CD4-positive, alpha-beta T cell treated with Interleukin-10 for 1 hour (primary cell): ENCODE measurements at places on chromosomes 7 and 10.

GRCh38 chr7:150515248-150516147, 826 bp downstream of the GIMAP7 start:
- peak; percentile 62 for DNase-seq

DNA sequence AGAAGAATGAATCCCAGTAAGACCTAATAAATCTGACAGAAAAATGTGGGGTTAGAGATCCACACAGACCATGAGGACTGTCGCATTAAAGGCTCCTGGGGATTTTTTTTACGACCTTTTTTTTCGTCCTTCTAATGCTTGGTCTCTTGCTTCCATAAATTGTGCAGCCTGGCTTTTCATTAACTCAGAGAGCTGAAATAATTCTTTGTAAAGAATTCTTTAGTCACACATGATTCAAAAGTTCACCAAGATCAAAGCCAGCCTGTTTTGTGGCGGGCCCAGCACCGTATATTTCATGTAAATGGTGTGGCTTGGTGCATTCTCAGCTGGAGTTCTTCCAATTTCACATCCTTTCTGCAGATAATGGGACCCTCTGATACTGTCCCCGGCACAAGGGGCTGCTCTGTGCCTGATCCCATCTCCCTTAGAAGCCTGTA, 206.6 kb upstream of the BMPER start:
- DNase-seq: no peak

GRCh38 chr7:139845443-139845805, 16.4 kb downstream of the TBXAS1 start:
- DNase-seq: no peak

DNA sequence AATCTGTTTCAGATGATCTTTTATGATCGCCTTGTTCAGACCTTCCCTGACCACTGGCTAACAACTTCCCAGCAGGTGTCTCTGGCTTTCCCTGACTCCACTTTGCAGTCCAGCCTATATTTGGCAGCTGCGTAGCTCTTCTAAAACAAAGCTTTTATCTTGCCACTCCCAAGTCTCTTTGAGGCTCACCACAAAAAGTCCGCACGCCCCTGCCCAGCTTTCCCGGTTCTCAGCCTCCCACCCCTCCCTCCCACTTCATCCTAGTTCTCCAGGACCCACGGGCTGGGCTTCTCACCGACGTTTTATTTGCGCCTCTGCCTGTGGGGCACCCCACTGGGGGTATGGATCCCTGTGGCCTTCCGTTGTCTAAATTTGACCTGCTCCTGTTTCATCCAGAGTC, 58.9 kb upstream of the USP6NL start:
- DNase-seq: no peak

GRCh38 chr7:150986099-150986512, 4.7 kb upstream of the NOS3 start:
- DNase-seq: peak; percentile 66

DNA sequence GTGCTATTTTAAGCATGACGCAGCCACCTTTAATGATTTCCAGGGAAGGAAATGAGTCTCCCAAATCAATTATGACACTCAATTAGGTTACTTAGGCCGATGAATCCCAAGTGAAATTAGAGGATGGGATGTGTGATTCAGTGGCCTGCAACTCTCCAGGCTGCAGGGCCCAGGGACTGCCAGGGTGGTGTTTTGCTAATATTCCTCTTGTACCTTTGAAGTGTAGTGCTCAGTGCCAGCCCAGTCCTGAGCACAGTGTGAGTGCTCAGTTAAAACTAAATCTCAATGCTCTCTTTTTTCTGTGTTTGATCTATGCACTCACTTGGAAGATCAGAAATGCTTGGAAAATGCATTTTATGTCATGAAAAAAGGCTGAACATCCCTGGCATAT, 51.6 kb downstream of the SEM1 start:
- DNase-seq: no peak

GRCh38 chr10:110576220-110576619, 8.7 kb downstream of the SMC3 start:
- DNase-seq: no peak

- DNase-seq: no peak
Observed at GRCh38 chr10:22560096-22560912, 154.1 kb downstream of the PIP4K2A start.

GRCh38 chr7:82897500-82897899, 265.2 kb downstream of the PCLO start:
- DNase-seq: no peak
